ENCODE measurements at places on chromosomes 1 and 21.
A peak's percentile ranks its signal among the peaks of the same experiment; 100 is the strongest.

DNA sequence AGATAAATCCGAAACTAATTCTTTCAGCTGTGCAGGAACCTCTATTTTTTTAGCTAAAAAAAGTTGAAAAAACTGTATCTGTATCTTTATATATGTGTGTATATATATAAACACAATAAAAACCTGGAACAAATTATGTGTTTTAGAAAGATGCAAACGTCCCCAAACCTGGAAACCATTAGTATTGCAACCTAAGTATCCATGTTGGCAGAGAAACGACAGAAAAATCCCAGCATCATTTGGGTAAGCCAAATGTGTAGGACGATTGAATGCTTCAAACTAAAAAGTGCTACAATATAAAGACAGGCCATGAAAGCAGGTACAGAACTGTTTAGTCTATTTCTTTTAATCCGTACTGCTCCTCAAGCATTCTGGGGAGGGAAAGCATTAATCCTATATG, 87.9 kb downstream of the AHCTF1 start:
- DNase-seq = no peak

- DNase-seq = no peak
Measured at GRCh38 chr1:174448531-174448883, 743 bp downstream of the GPR52 start.

GRCh38 chr1:1377540-1378205, 2.7 kb upstream of the AURKAIP1 start:
- no peak for DNase-seq

GRCh38 chr1:15028102-15028501, 125.4 kb upstream of the TMEM51 start:
- DNase-seq = no peak

GRCh38 chr1:28956038-28956464, 41.7 kb downstream of the EPB41 start:
- DNase-seq = no peak

DNA sequence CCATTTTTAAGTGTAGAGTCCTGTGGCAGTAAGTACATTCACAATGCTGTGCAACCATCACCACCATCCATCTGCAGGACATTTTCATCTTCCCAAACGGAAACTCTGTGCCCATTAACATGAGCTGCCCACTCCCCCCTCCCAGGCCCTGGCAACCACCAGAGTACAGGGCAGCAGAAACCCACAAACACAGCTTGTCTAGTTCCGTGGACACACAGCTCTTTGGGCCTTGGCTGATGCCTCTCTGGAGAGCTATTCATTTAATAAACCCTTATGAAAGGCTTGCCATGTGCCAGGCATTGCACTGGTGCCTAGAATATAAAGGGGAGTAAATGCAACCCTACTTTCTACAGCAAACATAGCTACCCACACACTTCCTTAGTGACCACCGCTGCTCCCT, 28.0 kb downstream of the STUM start:
- DNase-seq = no peak

- DNase-seq = no peak
Measured at GRCh38 chr1:247090455-247090854, 11.8 kb upstream of the ZNF670 start.

- no peak for DNase-seq
Measured at GRCh38 chr21:37237764-37238163, 29.4 kb downstream of the VPS26C start.

DNA sequence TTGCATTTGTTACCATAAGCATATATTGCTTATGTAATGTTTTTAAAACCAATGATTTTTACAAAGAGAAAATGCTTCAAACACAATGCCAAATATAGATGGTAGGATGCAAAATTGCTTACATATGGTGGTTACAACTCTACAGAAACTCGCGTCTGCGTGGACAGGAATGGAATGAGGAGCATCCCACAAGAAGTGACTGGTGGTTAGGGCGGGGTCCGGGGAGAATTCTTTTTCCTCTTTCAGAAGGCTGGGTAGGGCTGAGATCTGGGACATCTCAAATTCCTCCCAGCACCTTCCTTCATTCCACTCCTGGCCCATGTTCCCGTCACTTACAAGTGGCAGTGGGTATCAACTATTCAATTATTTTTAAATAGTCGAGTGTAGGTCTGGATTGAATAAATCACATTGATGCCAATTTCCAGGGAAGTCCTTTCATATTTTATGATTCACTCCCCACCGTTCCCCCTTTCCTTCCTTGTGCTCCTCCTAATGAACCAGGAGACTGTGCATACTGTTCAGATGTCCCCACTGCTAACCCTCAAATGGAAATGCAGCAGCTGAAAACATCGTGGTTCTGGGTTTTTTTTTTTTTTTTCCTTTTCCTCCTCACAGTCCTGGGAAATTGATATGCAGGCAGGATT, 174.5 kb upstream of the POU3F1 start:
- DNase-seq = no peak

DNA sequence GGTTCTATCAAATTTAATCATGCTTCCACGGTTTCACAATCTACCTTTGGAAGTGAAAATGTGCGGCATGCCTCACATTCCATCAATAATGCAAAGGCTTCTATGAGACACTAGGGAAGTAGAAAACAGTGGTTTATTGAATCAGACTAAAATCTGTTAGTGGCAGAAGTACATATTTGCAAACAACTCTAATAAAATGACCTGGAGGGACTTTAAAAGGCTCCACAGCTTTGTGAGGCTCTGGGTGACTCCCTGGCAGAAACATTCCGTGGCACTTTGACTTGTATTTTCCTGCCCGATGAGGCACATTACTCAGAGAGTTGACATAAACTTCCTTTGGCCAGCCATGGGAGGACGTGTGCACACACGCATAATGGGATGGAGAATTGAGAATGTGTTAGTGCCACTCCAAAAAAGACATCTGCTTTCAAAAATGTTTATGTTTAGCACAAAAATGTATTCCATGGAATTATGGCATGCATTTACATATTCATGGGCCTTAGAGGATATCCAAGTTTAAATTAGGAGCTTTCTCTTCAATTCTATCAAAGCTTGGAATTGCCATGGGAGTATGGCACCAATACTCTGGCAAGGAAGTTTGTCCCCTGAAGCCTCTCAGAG, 60.0 kb upstream of the SSX2IP start:
- no peak for DNase-seq

GRCh38 chr1:170397061-170397460, 134.9 kb upstream of the GORAB start:
- no peak for DNase-seq

- no peak for DNase-seq
Measured at GRCh38 chr1:234067581-234068337, 163.3 kb downstream of the SLC35F3 start.

DNA sequence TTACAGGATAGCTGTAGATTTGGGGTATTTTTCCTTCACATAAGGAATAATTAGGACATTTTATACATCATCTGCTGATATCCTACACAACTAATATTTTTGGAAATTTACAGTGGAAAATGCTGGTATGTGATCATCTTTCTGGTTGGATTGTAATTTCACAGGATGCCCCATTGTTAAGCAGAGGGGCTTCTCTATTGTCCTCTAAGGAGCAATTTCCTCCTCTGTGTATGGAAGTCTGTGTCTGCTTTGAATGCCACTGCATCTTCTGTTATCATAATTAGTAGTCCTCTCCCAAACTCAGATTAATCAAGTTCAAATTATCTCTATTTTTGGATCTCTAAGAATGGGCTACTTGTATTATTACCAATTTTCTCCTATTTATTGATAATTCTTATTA, 988.1 kb upstream of the B3GALT2 start:
- no peak for DNase-seq

DNA sequence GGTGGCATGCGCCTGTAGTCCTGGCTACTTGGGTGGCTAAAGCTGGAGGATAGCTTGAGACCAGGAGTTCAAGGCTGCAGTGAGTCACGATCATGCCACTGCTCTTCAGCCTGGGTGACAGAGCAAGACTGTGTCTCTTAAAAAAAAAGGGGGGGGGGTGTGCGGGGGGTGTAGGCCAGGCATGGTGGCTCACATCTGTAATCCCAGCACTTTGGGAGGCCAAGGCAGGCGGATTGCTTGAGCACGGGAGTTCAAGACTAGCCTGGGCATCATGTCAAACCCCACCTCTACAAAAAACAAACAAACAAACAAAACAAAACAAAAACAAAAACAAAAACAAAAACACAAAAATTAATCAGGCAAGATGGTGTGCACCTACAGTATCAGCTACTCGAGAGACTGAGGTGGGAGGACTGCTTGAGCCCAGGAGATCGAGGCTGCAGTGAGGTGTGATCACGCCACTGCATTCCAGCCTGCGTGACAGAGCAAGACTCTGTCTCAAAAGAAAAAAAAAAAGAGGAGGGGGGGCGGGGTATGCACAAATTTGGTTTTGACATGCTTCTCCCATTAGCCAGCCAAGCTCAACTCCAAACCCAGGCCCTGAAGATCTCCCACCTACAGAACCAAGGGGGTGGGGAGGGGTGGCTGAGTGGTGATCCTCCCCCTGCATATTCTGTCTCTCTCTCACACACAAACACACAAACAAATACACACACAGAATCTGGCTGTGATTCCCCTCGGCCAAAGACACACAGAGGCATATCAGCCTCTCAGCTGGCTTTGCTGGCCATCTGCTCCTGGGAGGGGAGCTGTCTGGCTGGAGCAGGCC, 3.1 kb downstream of the PTAFR start:
- no peak for DNase-seq

DNA sequence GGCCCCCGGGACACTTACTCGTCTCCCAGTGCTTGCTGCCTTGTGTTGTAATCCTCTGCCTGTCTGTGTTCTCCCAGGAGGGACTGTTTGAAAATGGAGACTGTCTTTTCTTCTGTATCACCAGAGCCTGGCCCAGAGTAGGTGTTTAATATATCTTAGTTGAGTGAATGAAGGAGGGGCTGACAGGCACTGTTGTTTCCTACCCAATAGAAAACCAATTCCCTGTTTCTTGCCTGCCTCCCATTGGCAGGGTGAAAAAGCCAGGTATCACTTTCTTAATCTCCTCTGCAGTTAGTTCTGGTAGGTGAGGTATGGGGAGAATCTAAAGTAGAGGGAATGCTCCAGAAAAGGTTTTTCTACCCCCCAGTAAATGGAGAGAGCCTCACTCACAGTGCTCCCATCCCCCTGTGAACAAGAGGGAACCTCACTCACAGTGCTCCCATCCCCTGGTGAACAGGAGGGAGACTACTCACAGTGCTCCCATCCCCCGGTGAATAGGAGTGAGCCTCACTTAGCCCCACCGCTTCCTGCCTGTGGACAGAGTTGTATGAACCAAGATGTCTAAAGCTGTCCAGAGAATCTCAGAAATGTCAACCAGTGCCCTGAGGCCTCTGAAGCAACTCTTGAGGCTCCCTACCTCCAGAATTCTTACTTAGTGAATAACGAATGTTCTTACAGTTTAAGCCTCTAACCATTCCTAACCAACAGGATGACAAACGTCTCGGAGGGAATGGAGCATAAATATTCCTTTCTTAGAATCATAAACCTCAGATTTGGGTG, at the start of gene GJA5:
Gene GJA5, minus strand, starts transcription at position 122 of the 780 bp plus-strand sequence. CDS start 1,364 bp downstream, outside the sequence.
- no peak for DNase-seq

DNA sequence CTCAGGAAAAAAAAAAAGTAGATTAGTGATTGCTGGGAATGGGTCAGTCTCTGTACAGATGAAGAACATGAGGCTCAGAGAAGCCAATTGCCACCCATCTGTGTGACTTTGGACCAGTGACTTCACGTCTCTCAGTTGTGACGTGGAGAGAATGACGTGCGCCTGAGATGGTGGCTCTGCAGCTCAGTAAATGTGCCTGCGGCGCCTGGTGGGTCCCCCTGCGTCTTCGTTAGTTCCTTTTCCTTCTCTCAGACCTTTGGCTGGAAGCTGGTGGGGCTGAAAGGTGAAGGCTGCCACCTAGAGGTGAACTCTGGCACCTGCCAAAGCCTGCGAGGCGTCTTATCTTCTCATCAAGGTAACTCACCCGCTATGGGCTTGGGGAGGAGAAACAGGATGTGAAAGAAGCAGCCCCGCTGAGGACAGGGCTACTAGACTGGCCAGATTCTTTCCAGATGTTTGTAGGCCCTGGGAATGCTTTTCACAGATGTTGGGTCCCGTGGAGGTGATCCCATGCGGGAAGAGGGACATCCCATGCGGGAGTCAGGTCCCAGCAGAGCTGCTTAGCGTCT, 8.7 kb upstream of the E2F2 start:
- DNase-seq = peak; percentile 90

DNA sequence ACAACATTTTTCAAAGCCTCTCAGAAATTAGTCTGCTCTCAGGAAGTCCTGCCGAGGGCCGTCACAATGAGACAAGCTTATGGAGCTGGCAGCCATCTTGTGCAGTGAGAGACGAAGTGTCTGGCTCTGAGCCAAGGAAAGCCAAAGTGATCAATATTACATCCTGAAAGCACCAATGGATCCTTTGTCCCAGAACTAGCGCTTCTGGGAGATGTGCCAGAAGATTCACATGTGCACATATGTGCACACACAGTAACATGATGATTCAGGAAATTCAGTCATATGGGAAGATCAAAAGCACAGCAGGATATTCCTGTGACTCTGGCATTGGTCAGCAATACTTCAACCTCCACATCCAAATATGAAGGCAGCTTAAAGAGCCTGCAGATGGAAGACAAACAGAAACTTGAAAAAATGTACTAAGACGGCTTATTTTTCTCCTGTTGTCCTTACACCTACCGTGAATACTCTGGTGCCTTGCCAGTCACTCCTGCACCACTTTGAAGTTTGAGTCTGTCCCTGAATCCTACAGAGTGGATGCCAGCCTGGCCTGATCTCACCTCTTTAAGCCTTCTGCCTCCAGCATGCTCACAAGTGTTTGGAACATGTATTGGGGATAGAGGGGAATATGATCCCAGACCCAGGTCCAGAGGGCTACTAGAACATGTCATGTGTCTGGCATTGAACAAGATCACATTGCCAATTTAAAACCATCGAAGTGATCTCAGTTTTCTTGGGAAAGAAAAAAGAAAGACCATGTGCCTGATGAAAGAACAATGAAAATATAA, 44.5 kb upstream of the PRRX1 start:
- DNase-seq = no peak

GRCh38 chr1:43526002-43526401, 4.7 kb upstream of the PTPRF start:
- no peak for DNase-seq

- no peak for DNase-seq
Measured at GRCh38 chr1:96559707-96560596, 161.6 kb upstream of the PTBP2 start.

- DNase-seq = no peak
Measured at GRCh38 chr1:200107004-200107470, 79.5 kb downstream of the NR5A2 start.
